Sigmoid colon (tissue), 7 donors: ENCODE measurements at places on chromosomes 5 and 9. TPM values are rescaled to one million over a fixed set of nuclear protein-coding genes. Genes with fewer than 3 reads are reported as not detected.

DNA sequence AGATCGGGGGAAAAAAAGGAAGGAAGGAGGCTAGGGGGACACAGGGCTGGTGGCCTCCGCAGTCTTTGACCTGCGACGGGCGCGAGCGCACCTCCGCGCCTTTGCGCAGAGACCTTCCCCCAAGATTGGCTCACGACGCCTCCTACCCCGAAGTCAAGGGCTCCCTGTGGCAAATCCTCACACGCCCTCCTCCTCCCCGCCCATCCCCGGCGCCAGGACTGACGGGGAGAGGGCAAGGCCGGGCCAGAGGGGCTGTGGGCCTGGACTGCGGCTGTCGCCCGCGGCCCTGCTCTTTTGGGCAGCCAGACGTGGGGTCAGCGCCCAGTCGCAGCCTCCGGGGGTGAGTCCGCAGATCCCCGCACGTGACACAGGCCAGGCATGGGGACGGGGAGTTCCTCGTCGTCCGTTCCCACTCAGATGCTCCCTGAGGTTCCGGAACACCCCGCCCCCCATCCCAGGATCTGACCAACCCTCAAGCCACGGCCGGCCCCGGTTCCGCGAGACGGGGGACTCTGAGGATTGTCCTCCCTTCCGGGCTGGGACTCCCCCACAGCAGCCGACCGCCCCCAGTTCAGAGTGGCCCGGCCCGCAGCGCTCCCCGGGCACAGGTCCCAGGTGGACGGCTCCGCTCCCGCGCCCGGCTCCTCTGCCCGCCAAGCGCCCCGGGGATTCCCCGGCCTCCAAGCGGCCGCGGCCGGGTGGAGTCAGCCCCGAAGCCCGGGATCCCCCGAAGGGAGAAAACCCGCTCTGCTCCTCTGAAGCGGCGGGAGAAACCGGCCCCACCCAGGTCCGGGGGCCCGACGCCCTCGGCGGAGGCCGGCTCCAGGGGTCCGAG is 543 bp upstream of the ANKRD33B start:
- peak; percentile 82 for DNase-seq

GRCh38 chr9:4328723-4329122 is 28.9 kb upstream of the GLIS3 start:
- DNase-seq: no peak

GRCh38 chr9:133368249-133368881 is 7.5 kb downstream of the SURF4 start:
- no peak for DNase-seq

GRCh38 chr5:17087035-17087434 is 130.4 kb upstream of the BASP1 start:
- DNase-seq: no peak

- DNase-seq: no peak
Observed at GRCh38 chr9:78573669-78574068, 276.7 kb downstream of the PSAT1 start.

- peak; percentile 78 for DNase-seq
Observed at GRCh38 chr5:109690242-109690974, 681 bp downstream of the MAN2A1 start.

DNA sequence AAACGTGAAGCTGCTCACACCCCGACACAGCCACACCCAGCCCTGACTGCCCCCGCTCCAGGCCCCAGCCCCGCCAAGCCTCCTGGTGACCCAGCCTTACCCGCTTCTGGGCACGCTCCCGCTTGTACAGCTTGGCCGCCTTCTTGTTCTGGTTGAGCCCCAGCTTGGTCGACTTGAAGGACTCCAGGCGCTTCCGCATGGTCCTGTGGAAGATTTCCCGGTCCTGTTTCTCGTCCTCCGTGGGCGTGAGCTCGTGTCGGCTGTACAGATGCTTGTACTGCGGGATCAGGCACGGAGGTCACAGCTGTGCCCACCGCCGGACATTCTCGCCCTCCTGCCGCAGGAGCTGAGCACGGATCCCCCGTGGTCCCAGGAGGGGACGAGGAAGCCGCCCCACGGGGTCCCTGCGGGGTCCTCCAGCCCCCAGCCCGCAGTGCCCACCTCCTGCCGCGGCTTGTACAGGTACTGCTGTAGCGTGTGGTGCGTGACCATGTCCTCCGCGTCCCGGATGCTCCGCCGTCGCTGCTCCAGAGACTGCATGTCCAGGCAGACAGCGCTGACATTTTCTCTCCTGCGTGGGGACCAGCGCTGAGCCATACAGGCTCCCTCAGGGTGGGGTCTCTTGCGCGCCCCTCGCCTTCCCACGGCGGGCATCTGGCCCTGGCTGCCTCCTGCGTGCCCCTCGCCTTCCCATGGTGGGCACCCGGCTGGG is 33.3 kb downstream of the EXOC3 start:
- peak; percentile 58 for DNase-seq

- no peak for DNase-seq
Observed at GRCh38 chr5:134490255-134490924, 35.1 kb upstream of the JADE2 start.

DNA sequence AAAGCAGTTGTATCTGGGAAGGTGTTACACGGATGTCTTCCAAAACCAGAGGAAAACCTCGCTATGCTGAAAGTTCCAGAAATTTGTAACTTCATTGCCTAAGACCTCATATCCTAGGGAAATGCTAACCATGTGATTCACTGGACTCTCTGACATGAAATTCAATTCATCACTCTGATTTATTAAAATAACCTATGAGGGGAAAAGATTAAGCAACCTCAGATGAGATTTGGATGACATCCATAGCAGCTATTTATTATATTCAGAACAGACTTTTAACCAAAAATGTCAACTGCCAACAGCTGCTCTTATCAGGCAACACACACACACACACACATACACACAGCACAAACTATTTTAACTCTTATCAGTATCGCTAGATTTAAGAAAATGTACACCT is 1006.4 kb upstream of the CTNND2 start:
- no peak for DNase-seq

- no peak for DNase-seq
Observed at GRCh38 chr5:146825033-146825432, 53.5 kb downstream of the PPP2R2B start.

GRCh38 chr9:2151171-2151570 is 136.0 kb downstream of the SMARCA2 start:
- no peak for DNase-seq

DNA sequence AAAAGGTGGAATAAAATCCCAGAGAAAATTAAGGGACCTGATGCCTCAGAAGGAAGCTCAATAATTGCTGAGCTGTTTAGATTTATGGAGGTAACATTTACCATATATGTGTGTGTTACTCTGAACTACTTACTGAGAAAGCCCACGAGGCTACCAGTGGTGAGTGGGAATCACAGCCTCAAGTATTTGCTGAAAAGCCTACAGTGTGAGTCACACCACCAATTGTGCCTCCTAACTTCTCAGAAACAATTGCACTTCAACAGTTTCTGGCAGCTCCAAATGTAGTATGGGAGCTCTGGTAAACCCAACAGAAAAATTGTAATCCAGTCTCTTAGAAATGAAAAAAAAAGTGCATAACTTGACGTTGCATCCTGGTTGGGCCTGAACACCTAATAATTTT is 551.6 kb downstream of the PRDM9 start:
- no peak for DNase-seq

GRCh38 chr9:135150981-135151380 is 63.5 kb downstream of the OLFM1 start:
- DNase-seq: no peak

- DNase-seq: no peak
Observed at GRCh38 chr5:23506329-23507236, 826 bp upstream of the PRDM9 start.

DNA sequence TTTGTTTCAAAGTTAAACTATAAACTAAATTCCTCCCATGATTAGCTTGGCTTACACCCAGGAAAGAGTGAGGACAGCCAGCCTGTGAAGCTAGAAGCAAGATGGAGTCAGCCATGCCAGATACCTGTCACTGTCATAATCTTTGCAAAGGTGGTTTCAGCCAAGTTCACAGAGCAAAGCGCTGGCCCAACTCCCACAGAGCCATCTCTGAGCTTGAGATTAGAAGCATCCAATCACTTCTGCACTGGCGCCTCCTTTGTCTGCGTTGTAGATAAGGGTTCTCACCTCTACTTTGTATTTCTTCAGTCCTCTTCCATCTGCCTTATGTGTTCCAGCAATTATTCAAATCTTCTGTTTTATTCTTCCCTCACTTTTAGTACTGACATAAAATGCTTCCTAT is 119.4 kb upstream of the ACO1 start:
- DNase-seq: no peak

GRCh38 chr5:139893873-139894272 is 98.3 kb downstream of the PSD2 start:
- no peak for DNase-seq

DNA sequence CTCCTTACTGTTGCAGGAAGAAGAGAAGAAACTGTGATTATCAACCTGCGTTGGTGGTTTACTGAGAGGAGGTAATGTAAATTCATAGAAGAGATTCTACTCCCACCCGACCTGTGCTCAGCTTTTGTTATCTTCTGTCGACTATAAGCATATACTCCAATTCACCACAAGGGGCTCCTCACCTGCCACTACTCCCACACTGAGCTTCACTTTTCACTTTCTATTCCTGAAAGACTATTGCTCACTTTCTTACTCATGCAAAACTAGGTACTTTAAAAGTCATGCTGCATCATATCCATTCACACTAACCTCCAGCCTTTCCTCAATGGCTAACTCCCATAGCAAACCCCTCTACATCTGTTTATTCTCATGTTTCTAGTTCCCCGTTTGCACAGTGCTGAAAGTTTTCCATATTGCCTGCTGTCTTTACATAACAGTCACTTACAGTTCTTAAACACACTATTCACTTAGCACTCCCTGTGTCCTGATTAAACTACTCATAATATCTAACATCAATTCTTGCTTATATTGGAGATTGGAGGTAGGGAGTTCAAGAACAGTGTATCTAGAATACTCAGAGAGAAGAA is 1062.6 kb downstream of the NR2F1-AS1 start:
- no peak for DNase-seq

DNA sequence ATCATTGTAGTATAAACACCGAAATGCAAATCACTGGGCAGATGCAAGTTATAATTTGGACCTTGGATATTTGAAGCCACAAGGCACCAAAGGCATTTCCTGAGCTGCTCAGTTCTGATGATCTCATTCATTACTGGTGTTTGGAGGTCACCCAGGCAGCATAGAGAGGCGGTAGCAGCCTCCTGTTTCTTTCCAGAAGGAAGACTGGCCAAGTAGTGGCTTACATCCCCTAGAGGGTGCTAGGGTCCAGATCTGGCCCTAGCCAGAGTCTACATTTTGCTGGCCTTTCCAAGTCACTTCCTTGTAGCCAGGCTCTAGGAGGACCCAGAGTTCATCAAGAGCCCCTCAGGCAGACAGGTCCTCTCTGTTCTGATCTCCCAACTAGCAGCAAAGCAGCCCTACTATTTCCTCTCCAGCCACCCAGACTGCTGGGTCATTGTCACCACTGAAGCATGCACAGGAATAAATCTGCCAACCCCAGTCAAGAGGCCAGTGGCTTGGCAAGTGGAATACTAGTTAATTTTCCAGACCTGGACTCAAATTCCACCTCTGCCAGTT is 33.4 kb upstream of the TTC1 start:
- no peak for DNase-seq

The DMRT3 gene
- total RNA-seq: not detected

The OTP gene
- not detected for total RNA-seq

The KCTD16 gene
- 0.16 TPM for total RNA-seq

The SLC6A7 gene
- total RNA-seq: not detected

The SLIT3 gene
- total RNA-seq: 32.2 TPM
